Activated CD4-positive, alpha-beta T cell treated with anti-CD3 and anti-CD28 coated beads for 24 hours (primary cell): ENCODE measurements at places on chromosomes 6 and 20.

GRCh38 chr20:34269996-34270627 is 28.9 kb downstream of the ASIP start:
- DNase-seq = no peak

GRCh38 chr6:17267566-17267965 is 13.6 kb upstream of the RBM24 start:
- no peak for DNase-seq

DNA sequence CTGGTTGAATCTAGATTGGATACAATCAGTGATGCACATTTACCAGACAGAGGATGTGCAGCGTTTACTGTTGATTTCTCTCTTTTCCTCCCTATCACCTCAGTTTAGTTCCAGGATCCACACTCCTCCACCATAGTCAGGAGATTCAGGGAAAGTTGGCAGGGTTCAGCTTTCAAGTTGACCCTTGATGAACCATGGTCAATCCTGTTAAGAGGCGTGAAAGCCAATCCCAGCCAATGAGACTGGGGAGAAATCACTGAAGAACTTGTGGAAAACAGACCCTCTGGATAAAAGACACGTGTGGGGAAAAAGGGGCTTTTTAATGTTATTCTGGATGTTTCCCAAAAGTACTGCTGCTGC is 19.2 kb upstream of the SCP2D1 start:
- no peak for DNase-seq

DNA sequence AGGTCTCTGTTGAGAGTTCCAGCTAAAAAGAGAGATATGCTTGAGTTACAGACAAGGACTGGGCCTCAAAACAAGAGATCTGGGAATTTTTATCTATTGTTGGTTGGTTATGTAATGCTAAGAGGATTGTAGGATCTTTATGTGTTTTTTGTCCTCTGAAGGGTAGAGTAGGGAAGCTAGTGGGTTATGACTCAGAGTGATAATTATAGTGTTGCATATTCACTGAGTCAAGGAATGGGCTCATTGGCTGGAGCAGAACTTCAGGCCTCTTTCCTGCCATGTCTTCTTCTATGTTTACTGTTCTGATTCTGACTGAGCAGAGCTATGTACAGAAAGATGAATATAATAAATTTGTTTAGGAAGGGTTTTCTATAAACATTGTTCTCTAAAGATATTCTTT is 66.1 kb upstream of the NOX3 start:
- DNase-seq = no peak

- DNase-seq = no peak
These were observed 39.5 kb downstream of the NCR2 start for GRCh38 chr6:41374618-41375590.

GRCh38 chr6:151001387-151002056 is 136.0 kb downstream of the MTHFD1L start:
- no peak for DNase-seq

DNA sequence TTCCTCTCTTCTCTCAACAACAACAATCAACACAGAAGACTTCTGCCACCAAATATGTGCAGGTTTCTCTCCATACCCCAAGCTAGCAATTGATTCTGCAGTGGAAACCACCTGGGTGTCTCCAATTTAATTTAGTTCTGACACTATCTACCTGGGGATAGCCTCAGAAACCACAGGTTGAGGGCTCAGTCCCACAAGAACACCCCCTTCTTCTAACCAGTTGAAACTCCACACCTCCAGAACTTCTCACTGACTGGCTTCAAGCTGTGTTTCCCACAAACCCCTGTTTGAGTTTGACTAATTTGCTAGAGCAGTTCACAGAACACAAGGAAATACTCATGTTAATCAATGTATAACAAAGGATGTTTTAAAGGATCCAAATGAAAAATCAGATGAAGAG is 52.5 kb upstream of the SPTLC3 start:
- no peak for DNase-seq

GRCh38 chr20:25021336-25021735 is 28.8 kb upstream of the APMAP start:
- no peak for DNase-seq

- no peak for DNase-seq
These were observed 16.7 kb upstream of the VNN1 start for GRCh38 chr6:132730560-132730959.

DNA sequence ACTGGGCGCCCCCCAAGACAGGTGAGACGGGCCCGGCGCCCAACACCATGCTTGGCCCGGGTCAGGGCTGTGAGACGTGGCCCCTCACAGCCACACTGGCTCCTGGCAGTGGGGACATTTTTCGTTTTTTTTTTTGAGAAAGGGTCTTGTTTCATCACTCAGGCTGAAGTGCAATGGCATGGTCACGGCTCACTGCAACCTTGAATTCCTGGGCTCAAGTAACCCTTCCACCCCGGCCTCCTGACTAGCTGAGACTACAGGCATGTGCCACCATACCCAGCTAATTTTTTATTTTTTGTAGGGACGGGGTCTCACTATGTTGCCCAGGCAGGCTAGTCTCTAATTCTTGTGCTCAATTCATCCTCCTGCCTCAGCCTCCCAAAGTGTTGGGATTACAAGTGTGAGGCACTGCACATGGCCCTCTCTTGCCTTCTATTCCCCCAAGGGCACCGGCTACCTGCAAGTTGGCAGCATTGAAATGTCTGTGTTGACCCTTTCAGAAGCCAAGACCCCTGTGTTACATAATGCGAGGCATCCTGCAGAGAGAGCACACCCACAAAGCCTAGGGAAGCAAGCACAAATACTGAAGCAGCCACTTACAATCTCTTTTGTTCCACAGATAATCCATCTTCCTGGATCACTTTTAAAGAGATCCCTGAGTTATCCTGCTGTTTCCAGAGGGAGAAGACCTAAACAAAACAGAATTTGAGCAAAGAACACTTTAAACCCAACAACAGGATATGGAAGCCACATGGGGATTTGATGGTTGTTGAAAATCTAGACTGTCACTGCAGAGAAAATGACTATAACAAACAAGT is 57.5 kb upstream of the SLC4A11 start:
- DNase-seq = no peak

DNA sequence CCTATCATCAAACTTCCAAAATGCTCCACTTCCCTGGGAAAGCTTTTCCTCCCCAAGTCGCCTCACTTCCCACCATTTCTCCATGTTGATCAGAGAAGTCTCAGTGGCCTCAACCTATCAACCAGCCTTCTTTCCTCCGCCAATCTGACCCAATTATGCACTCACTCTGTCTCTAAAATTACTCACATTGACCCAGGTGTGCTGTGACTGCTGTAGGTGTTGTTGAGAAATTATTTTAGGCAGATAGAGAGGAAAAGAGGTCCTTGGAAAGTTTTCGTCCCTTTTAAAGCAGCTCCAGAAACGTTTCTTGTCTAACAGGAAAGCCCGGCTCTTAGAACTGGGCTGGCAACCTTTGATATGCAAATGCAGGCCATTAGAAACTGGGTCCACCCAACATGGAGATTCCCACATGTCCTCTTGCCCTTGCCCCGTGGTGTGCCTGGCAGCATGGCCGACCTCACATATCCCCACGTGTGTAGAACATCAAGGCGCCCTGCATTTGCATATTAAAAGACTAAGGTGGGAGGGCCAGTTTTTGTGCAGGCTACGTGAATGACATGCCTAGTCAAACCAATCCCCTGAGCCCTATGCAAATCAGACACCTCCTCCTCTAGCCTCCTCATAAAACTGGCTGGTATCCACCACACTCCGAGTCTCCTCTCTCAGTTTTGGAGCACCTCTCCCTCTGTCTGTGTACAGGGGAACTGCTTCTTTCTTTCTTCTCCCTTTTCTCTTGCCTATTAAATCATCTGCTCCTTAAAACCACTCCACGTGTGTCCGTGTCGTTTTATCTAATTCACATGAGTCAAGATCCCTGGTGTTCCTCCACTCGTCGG is 12.9 kb downstream of the IPCEF1 start:
- DNase-seq = no peak

GRCh38 chr6:96014846-96015517 is 792 bp upstream of the FUT9 start:
- no peak for DNase-seq

DNA sequence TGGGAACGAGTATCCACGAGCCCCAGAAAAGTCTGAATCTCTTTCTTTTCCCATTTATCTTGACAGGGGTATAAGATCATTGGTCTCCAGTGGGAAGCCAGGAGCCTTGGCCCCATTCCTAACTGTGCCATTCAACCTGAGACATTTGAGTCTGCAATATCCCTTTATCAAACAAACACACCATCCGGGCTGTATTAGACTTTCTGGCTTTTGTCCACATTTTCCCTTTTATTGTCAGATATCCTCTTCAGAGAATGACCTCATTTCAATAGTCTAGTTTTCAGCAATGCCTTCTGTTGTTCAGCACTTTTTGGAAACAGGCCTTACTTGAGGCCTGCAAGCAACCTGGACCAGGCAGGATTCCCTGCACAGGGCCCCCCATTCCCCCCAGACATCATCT is 15.7 kb downstream of the BPIFA1 start:
- no peak for DNase-seq

DNA sequence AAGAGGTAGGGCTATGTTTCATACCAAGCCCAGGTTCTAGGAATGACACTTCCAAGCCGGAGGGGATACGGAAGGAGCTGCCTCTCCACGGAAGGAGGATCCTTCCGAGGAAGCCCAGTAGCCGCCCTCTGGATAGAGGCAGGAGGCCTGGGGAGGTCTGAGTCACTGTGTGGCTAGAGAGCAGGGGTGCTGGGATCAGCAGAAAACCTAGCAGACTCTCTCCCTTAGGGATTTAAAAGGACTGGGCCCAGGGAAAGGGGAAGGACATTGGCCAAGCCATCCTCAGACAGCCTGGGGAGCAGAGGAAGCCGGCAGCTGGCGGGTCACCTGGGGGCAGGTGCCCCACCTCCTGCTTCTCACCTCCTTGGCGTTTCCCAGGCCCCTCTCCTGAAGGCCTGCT is 36.6 kb upstream of the NFATC2 start:
- DNase-seq = no peak

DNA sequence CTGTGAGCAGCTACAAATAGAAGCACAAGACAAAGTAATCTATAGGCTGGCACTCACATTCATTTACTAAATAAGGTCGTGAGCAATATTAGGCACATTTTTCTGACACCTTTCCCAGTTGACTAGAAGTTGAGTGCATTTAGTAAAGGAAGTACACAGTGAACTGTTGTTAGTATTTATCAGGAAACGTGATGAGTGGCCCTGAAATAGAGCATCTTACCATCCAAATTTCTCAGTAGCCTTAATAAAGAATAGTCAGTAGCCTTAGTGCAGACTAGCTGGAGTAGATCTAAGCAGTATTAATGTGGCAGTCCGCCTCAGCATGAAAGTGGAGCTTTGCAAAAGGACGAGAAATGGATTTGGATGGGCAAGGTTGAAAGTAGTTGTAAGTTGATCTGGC is 205.5 kb upstream of the QKI start:
- DNase-seq = no peak

DNA sequence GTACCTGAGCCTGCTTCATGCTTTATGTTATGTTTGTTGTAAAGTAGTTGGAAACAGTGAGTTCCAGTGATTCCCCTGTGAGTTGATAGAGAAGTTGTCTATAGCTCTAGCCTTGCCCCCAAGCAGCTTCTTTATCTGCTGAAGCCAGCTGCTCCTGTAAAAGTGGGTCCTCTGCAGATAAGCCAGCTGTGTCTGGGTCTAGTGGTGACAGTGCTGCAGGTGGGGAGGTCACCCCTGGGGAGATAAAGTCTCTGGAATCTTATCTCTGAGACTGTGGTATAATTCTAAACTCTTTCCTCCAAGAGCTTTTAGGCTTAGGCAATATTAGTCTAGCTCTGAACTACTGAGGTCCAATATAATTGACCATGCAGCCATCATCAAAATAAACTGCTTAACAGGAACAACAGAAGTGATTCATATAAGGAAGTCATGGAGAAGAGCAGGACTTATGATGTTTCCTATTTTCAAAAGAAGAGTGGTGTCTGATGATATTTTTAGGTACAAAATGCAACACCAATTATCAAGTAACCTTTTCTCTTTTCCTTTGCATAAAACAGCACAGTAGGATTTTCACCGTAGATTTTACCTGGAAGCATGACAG is 44.2 kb upstream of the TMEM217 start:
- DNase-seq = no peak
